Left colon (tissue), 2 donors: ENCODE measurements at places on chromosomes 4 and X. TPM values are rescaled to one million over a fixed set of nuclear protein-coding genes. Genes with fewer than 3 reads are reported as not detected.

DNA sequence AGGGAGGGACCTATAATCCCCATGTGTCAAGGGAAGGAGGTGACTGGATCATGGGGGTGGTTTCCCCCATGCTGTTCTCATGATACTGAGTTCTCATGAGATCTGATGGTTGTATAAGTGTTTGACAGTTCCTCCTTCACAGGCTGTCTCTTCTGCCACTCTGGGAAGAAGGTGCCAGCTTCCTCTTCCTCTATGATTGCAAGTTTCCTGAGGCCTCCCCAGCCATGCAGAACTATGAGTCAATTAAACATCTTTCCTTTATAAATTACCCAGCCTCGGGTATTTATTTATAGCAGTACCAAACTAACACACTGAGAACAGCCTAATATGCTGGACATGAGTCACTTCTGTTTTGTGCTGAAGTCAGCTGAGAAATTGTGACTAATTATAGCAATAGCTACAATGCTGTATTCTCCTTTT, 656.9 kb upstream of the CPEB2 start:
- no peak for DNase-seq

- DNase-seq = no peak
Measured at GRCh38 chrX:20988118-20988517, 386.1 kb upstream of the CNKSR2 start.

DNA sequence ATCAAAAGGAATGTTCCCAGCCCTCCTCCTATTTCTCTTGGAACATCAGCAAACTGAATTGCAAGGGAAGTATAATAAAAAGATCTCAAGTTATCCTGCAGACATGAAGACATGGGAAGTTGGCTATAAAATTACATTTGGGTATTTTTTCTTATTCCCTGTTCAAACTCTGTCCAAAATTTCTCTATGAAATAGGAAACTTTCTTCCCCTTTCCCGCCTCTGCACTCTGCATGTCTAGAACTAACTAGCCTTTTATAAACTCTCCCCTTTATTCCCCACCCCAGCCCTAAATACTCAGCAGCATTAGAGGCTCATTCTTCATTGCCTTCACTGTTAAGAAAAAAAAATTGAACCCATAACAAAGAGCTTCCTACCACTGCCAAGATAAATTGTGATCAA, 126.7 kb upstream of the EDNRA start:
- DNase-seq = no peak

GRCh38 chr4:101400096-101400495, 52.8 kb upstream of the PPP3CA start:
- no peak for DNase-seq

GRCh38 chrX:120365968-120366367, 4.1 kb downstream of the ATP1B4 start:
- DNase-seq = no peak

DNA sequence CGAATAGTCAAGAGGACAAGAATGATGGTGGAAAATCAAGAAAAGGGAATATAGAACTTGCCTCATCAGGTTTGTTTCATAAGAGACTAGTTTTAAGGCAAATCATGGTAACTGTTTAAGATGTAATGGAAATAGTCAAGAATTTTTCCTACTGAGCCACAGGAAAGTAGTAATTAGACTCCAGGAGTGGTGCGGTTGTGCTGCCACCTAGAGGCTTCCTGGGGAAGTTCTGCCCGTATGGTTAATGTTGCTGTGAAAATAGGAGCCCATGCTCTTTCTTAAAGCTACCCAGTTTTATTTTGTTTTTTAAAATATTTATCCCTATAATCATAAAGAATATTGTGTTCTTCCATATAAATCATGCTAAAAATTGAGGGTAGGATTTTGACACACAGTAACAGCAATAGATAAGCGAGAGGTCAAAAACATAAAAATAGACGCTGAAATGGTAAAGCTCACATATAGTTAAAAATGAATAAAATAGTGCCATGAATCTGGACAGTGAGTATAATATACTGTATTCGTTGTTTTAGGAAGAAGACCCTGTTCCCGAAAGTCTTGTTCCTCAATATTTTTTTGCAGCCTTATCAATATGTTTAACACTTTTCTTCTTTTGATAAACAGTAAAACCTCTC, 87.0 kb downstream of the PHOX2B start:
- DNase-seq = peak; percentile 51

Gene SPANXN4
- total RNA-seq = not detected

Gene SPANXN3
- not detected for total RNA-seq

Gene GAGE12H
- total RNA-seq = not detected
